ENCODE measurements at places on chromosomes 2 and 18.

DNA sequence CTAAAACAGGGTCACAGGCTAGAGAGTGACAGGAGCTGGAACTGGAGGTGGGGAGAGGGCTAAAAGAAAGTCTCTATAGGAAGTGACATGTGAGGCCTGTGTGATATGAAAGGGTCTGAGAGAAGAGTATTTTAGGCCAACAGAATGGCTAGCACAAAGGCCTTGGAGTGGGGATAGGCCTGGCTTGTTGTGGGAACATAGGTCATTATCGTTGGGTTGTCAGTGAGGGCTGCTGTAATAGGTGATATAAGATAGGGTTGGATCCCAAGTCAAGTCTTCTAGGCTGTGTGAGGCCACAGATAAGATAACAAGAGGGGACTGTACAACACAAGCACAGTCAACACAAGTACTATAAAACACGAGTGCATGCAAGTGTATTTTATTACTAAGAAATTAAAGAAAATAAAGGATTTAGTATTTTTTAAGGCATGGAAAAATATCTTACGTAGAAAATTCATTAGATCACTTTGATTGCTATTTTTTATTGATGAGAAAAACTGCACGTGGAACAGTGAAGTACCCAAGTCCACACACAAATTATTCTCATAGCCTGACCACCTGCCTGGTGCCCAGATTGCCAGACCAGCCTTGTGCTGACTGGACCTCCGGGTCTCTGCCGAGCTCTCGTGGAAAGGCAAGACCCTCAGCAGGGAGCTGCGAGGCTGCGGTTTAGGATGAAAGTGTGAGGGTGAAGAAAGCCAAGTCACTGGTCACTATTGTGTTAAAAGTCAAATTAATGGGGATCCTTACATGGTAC is 14.1 kb downstream of the LTBP1 start:
- no peak for DNase-seq

- no peak for DNase-seq
Measured at GRCh38 chr2:227230151-227230550, 65.7 kb downstream of the COL4A3 start.

DNA sequence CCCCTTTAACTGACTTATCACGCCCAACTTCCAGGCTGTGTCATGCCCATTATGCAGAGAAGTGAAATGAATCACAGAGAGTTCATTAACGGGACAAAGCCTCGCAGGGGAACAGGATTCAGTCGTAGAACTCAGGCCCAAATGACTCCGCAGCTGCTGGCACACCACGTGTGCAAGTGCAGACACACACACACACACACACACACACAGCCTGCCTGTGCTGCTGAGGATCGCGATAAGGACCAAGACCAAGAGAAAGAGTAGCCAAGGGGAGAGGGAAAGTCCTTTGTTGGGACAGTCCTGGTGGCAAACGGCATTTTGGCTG is 90.0 kb upstream of the TAF1B start:
- no peak for DNase-seq

- no peak for DNase-seq
Measured at GRCh38 chr2:163554864-163555263, 180.9 kb downstream of the FIGN start.

DNA sequence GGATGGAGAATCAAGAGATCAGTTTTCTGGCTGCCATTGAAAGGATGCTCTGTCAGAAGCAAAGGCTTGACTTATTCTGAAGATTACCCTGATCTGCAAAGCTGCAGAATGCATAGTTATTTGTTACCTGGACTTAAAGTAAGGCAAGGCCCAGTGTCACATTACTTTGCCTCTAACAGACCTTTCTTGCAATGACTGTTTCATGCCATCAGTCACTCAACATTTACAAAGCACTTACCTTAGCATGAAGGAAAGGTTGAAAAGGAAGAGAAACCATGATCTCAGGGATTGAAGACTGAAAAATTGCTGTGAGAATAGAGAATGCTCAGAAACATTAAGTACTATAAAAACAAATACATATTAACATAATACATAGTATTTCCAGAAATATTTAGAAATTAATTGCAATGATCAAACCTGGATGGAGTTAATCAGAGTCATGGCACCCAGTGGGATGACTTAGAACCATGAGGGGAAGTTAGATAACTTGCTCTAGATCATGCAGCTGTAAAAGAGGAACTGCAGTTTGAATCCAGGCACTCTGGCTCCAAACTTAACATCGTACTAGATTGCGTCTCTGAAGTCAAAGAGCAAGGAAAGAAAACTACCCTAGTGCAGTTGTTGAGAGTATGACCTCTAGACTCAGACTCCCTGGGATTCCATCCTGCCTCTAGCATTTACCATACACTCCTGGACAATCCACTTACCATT is 26.5 kb upstream of the FAM117B start:
- DNase-seq = no peak

- no peak for DNase-seq
Measured at GRCh38 chr2:180753809-180754761, 226.3 kb upstream of the UBE2E3 start.

DNA sequence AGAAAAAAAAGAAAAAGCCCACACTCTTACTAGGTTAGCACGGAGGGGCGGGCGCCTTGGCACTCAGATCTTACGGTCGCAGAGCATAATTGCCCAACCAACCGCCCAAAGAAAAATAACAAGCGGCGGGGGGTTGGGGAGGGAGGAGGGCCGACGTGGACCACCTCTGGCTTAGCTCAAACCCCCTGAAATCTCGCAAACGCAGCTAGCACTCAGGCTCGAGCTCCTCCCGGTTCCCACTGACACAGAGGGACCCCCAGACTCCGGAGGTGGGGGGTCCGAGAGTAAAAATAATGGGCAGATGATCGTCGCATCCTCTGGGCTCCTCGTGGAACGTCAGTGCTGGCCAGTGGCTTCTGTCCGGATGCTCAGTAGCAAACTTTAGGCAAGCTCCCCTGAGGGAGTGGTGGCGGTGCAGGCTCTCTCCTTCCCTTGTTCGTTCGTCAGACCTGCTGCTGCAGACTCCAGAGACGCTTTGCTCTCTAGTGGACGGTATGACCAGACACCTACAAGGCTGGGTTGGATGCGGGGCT is 12.0 kb downstream of the CATIP start:
- peak; percentile 84 for DNase-seq

DNA sequence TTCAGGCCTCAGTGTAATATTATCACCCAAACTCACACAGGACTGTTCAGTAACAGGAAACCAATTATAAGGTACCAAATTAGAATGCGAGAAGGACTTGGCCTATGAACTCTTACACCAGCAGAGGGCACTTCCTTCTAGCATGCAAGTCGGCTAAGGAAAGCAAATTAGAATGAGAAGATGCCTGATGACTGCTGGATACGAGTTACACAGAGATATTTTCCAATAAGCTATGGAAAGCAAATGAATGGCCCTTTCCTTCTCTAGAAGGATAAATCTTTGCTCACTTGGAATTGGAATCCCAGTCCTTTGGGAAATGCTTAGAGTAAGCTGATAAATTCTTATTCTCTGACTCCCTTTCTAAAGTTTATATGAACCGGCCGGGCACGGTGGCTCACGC is 109.8 kb downstream of the AP1S3 start:
- DNase-seq = no peak

- no peak for DNase-seq
Measured at GRCh38 chr2:136381722-136382633, 264.0 kb upstream of the CXCR4 start.

- DNase-seq = no peak
Measured at GRCh38 chr2:197235711-197236110, 74.9 kb downstream of the ANKRD44 start.

DNA sequence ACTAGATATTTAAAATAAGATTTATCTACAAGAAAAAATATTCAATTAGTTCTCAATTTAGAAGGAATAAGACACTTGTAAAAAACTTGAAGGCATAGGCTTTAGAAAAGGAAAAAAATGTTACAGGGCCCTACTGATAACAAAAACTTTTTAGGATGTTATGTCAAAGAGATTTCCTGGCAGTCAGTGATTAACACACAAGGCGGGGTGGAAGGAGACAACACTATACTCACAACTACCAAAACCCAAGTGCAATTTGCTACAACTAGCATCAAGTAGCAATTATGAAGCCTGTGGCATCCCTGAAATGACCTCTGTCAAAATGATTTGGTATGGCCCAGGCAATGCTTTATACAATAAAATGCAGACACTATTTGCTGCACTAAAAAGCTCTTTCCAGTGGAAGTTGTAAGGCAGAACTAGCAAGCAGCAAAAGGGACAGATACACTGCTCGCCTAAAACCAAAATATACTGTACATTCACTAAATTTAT is 15.3 kb downstream of the STRN start:
- no peak for DNase-seq

GRCh38 chr2:74645344-74645743 is 2.8 kb downstream of the M1AP start:
- no peak for DNase-seq

Measured in posterior cingulate gyrus (tissue), 11 donors.